ENCODE measurements at places on chromosomes 6 and 20.

- no peak for DNase-seq
Measured at GRCh38 chr20:62258499-62259293, 20.4 kb downstream of the OSBPL2 start.

- DNase-seq, result no peak
Measured at GRCh38 chr20:13443690-13444089, 195.0 kb downstream of the TASP1 start.

- DNase-seq, result no peak
Measured at GRCh38 chr6:163387317-163387716, 27.2 kb upstream of the QKI start.

DNA sequence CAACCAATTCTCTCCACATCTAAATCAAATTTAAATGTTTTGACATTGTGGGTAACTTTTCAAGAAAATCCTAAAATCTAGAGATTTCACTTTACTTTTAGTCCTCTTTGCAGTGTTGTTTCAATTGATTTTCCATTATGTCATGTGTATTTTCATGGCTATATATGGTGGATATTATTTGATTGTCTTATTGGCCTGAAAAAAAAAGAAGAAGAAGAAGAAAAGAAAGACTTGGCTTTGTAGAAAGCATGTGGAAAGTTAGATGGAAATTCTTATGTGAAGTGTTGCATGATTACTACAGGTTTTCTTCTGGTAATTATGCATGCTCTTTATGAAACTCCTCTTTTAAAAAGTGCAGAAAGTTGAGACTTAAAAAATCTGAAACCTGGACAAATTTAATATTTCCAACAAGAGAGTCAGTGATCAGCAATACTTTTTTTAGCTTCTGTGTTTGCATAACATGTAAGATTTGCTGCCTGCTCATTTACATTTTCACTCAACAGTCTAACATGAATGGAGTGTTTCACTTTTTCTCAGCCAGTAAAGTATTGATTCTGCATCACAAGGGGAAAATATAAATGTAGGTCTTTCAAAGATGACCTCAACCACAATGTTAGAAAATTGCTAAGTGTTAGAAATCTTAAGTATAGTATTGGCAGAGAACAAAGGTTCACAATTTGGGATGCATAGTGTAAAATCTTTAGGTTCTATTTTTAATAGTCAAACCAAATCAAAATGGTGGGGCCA lies 438.7 kb downstream of the BCKDHB start:
- no peak for DNase-seq

DNA sequence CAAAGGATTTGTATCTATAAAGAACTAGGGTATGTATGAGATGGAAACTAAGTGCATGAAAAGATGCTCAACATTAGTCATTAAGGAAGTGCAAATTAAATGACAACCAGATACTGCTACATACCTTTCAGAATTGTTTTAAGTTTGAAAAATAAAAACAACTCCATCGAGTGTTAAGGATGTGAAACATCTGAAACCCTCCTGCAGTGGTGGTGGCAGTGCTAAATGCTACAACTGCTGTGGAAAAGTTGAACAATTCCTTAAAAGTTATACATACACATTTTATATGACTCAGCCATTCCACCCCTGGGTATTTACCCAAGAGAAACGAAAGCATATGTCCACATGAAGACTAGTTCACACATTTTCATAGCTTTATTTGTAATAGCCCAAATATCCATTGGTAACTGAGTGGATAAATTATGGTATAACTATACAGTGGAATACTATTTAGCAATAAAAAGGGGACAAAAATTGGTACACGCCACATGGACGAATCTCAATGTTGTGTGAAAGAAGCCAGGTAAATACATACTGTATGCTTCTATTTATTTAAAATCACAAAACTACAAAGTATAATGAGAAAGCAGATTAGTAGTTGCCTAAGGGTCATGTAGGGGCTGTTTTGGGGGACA lies 10.6 kb downstream of the ARMH2 start:
- DNase-seq, result no peak

- DNase-seq, result no peak
Measured at GRCh38 chr6:15744818-15745402, 82.1 kb upstream of the DTNBP1 start.

- DNase-seq, result no peak
Measured at GRCh38 chr6:139060332-139060731, 31.8 kb downstream of the ABRACL start.

DNA sequence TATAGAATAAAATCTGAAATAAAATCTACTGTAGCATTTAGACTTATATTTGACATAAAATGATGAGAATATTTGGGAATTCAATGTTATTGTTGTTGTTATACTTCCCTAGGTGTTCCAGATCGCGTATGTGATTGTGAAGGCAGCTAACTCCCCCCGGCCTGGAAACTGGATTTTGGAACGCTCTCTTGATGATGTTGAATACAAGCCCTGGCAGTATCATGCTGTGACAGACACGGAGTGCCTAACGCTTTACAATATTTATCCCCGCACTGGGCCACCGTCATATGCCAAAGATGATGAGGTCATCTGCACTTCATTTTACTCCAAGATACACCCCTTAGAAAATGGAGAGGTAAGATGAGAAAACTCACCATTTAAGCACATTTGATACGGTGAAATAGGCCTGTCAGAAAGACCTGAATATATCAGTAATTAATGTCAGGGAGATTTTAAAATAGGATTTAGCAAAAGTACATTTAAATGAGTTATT lies 215.2 kb downstream of the LAMA2 start:
- no peak for DNase-seq

GRCh38 chr20:31954500-31954899 lies 2.7 kb upstream of the PDRG1 start:
- no peak for DNase-seq

GRCh38 chr6:30840084-30840934 lies 44.0 kb upstream of the DDR1 start:
- no peak for DNase-seq

DNA sequence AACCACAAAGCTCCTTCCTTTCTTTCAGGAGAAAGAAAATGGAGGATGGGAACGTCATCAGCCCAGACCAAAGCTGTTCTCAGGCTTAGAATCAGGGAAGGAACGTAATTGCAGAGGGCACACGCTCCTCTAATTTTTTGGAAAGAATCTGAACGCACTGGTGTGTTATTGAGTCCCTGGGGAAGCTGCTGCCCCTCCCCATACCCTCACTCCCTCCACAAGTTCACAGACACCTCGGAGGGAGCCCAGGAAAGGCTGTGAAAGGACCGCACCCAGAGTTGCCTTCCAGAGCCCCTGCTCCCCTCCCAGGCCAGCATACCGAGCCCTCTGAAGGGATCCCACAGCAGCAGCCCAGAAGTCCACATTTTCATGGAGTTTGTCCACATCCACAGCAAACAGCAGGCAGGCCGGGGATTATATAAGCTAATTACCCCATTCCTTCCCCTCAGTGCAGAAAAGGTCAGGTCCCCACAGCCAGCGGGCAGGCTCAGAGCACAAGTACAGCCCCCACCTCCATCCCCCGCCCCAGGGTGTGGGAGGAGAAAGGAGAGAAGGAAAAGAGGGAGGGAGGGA lies 53.7 kb downstream of the ANKRD60 start:
- no peak for DNase-seq

Measured in CD8-positive, alpha-beta memory T cell (primary cell).